Stimulated activated CD8-positive, alpha-beta memory T cell treated with anti-CD3 and anti-CD28 coated beads, Interleukin-4, amount 100 ng/mL, for 1 hour (primary cell): ENCODE measurements at places on chromosomes 13 and 19.

- no peak for DNase-seq
These were observed 4.9 kb upstream of the ZNF787 start for GRCh38 chr19:56125806-56126590.

DNA sequence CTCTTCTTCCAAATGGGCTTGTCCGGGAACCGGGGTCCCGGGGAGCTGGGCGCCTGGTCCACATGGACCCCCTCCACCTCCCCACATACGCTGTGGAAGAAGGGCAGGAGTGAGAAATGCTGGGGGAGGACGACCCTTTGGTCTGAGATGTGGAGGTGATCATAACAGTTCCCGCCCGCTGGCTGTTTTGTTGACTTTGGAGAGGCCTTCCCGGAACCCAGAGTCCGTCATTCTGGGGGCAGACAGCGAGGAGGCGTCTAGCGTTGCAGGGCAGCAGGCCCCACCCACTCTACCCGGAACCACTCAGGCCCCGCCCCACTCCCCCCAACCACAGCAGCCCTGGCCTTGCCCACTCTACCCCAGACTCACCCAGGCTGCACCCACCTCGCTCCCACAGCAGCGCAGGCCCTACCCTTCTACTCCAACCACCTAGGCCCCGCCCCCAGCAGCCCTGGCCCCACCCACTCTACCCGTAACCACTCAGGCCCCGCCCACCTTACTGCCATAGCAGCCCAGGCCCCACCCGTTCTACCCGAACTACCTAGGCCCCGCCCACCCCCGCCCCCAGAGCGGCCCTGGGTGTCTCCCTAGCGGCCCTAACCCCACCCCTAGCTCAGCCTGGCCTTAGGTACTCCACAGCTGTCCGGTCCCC lies 7.1 kb downstream of the GPR108 start:
- DNase-seq: no peak

DNA sequence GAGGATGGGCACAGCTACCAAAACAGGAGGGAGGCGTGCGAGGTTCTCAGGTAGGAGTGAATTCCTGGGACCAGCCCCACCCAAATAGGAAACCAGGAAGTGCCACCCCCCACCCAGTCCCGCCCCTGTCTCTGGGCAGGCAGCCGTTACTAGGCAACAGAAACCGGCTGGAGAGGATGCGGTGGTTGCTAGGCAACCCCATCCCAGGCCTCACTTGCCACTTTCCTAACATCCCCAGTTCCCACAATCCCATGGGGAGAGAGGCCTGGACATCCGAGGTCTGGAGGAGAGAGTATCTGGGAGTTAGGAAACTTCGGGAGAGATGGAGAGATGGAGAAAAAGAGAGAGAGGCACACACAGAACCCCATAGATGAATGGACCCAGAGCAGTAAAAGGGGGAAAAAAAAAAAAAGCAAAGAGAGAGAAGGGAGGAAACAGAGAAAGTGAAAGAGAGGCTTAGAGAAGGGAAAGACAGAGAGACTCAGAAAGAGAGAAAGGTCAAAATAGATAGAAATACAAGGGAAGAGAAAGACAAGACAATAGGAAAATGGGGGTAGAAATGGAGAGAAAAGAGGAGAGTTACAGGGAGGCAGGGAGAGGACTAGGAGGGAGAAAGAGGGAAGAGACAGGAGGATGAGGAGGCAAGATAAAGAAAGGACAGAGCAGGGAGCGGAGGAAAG lies 3.8 kb downstream of the GRIK5 start:
- no peak for DNase-seq

GRCh38 chr19:10995926-10996600 lies 35.2 kb downstream of the SMARCA4 start:
- no peak for DNase-seq

DNA sequence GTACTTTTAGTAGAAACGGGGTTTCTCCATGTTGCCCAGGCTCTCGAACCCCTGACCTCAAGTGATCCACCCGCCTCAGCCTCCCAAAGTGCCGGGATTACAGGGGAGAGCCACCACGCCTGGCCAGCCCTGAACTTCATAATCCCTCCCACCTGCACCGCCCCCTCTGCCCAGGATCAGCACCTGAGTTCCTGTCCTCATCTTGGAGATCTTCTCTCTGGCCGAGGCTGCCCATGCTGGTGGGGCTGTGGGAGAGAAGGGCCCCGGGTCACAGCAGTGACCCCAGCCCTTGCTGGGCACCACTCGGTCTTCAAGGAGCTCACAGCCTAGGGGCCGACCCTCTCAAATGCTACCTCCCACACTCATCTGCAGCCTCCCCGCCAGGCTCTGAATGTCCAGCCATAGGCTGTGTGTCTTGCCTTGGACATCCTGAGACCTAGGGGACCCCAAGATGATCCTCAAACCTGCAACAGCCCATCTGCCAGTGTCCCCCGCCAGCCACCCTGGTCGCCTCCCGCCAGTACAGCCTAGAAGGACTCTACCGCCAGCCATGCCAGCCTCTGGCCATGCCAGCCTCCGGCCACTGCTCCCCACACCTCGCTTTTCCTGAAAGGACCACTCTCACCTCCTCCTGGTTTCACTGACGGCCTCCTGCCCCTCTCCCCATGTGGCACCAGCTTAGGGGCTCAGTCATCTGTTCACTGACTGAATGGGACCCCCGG lies 1.5 kb downstream of the ATP8B3 start:
- DNase-seq: no peak

DNA sequence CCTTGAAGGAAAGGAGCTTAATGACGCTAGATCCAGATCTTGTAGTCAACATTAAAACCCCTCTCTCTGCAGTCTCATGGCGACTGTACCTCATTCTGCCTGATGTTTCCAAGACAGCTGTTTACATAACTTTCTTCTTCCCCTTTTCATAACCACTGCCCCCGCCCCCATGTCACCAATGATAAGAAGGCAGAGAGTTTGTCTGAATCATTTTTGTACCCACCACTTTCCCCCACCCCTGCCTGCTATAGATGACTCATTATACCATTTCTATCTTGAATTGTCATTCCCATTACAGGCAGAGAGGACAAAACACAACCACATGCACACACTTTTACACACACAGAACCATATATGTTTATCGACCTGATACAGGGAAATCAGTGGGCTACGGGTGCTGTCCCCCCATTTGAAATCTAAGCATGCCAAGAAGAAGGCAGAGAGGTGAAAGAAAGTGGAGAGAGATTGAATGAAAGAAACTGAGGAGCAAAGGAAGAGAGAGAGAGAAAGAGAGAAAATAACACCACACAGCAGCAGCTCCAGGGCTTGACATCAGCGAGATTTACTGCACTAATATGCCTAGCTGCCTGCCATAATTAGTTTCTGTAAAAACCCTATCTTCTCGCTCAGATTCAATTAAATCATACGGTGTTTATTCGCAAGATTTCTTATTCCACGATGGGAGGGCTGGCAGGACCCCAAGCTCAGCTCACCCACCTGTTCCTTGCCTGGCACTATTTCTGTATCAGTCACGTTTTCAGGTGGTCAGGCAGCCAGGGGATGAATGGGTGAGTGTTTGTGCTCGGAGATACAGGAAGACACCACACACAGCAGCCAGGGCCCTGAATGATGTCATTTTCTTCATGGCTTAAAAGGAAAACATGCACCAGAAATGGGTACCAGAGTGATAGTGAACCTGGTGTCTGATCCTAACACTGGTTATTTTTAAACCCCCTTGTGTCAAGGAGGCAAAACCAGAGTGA lies 114.3 kb upstream of the SERP2 start:
- DNase-seq: peak; percentile 48

- no peak for DNase-seq
These were observed 40.9 kb upstream of the PSG9 start for GRCh38 chr19:43310221-43310620.

GRCh38 chr13:26780411-26780810 lies 19.8 kb upstream of the GPR12 start:
- DNase-seq: no peak

- no peak for DNase-seq
These were observed 44.0 kb downstream of the MIPEP start for GRCh38 chr13:23845105-23845725.

GRCh38 chr13:44876782-44877324 lies 112.4 kb downstream of the NUFIP1 start:
- DNase-seq: no peak
